CD4-positive, alpha-beta T cell treated with Interleukin-15 for 4 hours (primary cell): ENCODE measurements at places on chromosomes 5 and 9.

- DNase-seq = no peak
Measured at GRCh38 chr5:112023766-112024165, 266.8 kb upstream of the NREP start.

DNA sequence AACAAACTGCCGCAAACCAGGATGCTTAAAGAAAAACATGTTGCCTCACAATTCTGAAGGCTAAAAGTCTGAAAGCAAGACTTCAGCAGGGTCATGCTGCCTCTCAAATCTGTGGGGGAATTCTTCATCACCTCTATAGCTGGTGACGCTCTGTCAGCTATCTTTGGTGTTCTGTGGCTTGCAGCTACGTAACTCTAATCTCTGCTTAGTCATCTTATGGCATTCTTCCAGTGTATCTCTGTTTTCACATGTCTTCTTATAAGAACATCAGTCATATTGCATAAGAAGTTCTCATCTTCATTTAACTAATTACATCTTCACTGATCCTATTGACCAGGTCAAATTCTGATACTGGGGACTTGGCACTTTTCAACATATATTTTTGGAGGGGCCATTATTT is 243.0 kb downstream of the CDH10 start:
- no peak for DNase-seq

GRCh38 chr9:78928625-78929405 is 631.9 kb downstream of the PSAT1 start:
- no peak for DNase-seq

DNA sequence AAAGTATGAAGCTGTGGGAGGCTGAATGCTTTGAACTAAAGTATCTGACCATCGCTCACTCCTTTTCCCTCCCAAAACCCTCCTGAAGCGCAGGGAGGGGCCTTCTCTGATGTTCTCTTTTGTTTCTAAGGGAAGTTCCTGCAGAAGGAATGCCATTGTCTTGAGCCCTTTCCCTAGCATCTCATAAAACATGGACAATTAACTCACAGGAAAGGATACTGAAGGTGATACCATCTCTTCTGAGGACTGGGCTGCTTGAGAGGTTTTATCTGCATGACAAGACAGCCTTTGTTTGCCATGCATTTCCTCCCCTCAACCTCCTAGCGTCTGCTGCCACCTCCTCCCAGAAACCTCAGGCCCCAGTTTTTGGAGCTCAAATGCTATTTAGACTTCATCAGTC is 4.3 kb upstream of the RMND5B start:
- no peak for DNase-seq

- DNase-seq = no peak
Measured at GRCh38 chr5:122500245-122501088, 188.4 kb downstream of the SNCAIP start.

DNA sequence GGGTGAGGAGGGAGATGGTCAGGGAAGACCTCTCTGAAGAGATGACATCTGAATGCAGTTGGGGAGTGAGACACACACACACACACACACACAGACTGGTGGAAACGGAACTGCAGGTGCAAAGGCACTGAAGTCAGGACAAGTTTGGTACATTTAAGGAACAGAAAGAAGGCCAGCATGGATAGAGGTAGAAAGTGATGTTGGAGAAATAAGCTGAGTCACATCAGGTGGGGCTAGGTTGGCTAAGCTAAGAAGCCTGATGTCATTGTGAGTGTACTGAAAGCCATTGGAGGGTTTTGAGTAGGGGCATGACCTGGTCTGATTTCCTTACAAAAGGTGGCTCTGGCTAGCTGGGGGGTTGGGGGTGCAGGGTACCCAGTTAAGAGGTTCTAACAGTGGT is 3.1 kb downstream of the BSPRY start:
- no peak for DNase-seq

DNA sequence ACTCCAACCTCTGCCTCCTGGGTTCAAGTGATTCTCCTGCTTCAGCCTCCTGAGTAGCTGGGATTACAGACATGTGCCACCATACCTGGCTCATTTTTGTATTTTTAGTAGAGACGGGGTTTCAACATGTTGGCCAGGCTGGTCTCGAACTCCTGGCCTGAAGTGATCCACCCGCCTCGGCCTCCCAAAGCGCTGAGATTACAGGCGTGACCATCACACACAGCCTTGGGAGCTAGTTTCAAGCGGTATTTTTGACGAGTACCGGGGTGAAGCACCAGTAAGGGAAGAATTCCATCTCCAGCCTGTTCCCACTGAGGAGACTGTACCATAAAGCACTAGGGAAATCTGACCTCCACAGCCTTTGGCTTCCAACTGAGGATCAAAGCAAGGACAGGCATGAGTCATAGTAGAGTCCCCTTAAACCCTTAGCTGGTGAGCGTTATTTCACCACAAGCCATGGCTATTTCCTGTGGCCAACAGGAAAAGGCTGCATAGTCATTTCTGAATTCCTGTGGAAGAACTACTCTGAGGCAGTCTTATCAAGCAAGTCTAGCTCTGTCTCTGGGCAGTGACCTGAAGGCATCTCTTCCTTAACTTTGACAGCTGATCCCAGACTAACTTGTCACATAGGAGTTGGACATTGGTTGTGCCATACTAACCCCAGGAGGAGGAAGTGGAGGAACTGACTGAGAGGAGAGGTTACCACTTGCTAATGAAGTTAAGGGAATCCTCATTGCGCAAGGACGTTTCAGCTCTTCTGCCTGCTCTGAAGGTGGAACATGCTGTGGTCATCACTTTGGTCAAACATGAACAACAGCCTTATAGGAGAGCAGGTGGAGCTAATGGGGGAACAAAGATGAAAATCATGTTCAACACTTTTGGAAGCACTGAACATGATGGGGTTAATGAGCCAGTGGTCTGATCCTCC is 85.8 kb upstream of the DMRT1 start:
- no peak for DNase-seq

DNA sequence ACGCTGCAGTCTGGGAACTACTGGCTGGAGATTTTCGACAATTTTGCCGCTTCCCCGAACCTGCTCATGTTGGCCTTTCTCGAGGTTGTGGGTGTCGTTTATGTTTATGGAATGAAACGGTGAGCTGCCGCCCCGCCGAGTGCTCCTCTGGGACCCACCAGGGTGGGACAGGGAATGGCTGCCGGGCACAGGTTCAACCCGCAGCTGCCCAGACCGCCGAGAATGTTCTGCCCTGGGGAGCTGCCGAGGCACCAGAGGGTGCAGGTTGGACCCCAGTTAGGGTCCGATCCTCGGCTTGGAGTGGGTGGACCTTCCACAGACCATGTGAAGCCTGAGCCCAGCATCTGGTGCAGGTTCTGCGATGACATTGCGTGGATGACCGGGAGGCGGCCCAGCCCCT is 19.1 kb downstream of the SLC6A18 start:
- DNase-seq = no peak

DNA sequence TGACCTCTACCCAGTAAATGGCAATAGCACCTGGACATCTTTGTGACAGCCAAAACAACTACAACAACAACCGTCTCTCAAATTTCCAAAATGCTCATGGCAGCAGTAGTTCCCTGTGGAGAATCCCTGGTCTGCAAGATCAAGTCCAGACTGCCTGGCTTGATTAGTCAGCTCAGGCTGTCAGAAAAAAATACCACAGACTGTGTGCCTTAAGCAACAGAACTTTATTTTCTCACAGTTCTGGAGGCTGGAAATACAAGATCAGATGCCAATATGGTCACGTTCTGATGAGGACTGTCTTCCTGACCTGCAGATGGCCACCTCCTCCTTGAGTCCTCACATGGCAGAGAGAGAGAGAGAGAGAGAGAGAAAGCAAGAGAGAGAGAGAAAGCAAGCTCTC is 52.3 kb upstream of the MOCS2 start:
- no peak for DNase-seq

GRCh38 chr9:91741522-91741921 is 208.5 kb downstream of the ROR2 start:
- no peak for DNase-seq

DNA sequence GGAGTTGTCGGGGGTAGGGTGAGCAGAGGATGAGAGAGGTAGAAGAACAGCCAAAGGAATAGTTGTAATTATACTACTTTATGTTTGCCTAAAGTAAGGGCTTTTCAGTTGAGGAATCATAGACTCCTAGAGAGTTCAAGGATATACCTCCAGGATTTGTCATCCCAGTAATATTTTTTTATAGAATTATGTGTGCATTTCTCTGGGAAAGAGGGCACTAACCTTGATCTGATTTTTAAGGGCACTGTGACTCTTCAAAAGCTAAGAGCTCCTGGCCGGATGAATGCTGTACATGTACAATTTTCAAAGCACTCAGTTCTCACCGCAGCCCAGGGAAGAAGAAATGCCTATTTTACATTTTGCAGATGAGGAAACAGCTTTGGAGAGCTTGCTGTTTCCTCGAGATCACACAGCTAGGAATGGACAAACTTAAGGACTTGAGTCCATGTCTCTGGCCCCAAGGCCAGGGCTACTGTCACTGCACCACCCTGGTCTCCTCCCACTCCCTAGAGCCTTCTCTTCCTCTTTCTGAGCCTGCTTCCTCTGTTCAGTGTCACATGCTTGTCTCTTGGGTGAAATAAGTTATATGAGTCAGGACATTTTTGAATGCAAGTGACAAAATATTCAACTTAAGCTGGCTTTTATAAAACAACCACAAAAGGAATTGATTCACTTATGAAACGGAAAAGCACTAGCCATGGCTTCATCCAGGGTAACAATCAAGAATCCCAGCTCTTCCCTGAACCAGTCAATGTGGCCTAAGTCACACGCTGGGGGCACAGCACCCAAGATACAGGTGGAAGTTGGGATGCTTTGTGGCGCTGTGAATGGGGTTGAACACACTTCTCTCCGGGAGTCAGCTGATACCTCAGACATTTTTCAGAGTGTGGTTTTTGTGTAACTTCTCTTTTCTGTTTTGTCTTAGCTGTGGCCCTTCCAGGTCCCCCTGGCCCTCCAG is 45.7 kb upstream of the TGFBR1 start:
- peak; percentile 26 for DNase-seq

DNA sequence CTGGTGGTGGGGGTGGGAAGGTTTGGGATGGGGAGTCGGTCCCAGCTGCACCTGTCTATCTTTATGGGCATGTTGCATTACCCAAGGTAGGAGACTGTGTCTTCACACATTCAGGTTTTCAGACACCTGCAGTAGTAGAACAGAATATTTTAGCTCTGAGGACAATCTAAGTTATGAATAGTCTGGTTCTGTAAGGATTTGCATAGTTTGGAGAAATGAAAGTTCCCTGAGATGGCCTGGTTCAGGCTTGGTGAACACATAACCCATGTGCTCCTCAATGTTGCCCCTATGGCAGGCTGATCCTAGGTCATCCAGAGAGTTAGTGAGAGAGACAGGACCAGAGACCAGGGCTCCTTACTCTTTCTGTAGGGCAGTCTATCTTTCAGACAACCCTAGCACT is 20.7 kb downstream of the TNFSF8 start:
- no peak for DNase-seq

DNA sequence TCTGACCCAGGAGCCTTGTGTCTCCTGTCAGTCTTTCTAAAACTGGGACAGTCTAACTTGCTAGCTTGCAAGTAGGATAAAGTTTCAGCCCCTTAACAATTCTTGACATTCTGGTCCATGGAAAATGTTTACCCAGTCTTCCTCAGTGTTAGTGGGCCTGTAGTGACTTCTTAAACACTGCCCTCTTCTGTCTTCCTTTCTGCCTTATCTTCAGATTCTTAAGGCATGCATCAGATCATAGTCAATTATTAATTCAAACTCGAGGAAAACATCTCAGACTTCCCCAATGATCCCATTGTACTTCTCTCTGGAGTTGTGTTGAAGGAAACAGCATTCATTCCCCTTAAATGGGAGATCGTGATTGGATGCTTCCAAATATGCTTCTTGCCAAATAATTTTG is 1199.8 kb downstream of the DTWD2 start:
- DNase-seq = no peak

- no peak for DNase-seq
Measured at GRCh38 chr5:6574111-6574510, 58.7 kb downstream of the NSUN2 start.

DNA sequence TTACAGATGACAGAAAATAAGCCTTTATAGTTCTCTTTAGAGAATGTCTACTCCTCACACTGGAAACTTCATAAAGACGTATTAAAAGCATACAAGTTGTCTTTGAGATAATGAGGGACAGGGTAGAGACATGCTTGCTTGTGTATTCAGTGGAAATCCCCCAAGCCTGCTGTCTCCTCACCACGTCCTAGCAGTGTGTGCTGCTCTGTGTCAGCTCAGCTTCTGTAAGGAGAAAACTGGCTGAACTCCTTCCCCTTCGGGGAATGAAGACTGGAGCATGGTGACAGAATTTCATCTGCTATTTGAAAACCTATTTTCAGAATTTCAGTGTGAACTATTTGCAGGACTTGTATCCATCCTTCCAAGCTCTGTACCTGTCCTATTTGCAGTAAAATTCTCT is 9.4 kb downstream of the OR2V2 start:
- DNase-seq = no peak

- DNase-seq = no peak
Measured at GRCh38 chr5:264338-264737, 7.1 kb upstream of the PDCD6 start.

DNA sequence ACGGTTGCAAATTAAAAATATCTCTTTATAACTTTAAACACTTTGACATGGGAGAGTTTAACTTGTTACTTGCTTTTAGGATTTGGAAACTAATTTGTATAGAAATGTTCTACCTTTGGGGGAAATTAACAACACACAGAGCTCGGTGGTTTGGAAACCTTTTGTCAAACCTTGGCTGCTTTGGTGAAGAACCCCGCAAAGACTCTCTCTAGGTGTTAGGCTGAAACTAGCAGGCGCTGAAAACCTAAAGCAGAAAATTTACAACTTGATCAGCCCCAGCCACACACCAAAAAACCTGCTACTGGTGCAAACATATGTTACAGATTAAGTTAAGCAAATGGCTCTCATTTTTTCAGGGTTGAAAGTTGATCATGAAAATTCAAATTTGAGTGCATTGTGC is 25.8 kb downstream of the NR2F1 start:
- DNase-seq = no peak

DNA sequence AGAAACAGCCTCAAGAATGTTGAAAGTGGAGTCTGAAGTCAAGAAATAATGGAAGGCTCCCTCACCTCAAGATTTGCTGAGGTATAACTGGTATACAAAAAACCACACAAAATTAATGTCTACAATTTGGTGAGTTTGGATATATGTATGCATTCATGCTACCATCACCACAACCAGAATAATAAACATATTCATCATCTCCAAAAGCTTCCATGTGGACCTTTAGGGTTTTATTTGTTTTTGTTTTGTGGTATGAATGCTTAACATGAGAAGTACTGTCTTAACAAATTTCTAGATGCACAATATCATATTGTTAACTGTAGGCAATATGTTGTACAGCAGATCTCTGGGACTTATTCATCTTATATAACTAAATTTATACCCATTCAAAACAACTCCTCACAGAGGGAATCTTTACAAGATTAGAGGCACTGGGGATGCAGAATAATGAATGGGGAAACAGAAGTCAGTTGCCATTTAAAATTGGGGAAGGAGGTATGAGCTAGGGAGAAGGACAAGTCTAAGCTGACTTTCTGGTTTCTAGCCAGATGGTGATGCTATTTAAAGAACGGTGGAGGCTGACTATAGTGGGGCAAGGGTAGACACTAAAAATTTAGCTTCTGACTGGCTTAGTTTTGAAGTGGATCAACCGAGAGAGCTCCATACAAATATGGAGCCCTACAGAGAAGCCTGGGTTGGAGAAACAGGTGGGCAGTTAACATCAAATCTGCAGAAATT is 213.9 kb downstream of the BNC2 start:
- no peak for DNase-seq

GRCh38 chr5:55141945-55142690 is 17.9 kb upstream of the GPX8 start:
- peak; percentile 41 for DNase-seq

- DNase-seq = no peak
Measured at GRCh38 chr5:57594436-57594835, 111.8 kb upstream of the ACTBL2 start.

- no peak for DNase-seq
Measured at GRCh38 chr5:179154991-179155955, 95.1 kb downstream of the ZNF354C start.
